Muscle of arm (tissue), 14 donors: ENCODE measurements at places on chromosomes 5 and 9. TPM values are rescaled to one million over a fixed set of nuclear protein-coding genes. Genes with fewer than 3 reads are reported as not detected.

Gene ENTPD2
- polyA plus RNA-seq, result 13.0 TPM

Gene ZBTB34
- 13.0 TPM for polyA plus RNA-seq

Gene TBC1D13
- 36.0 TPM for polyA plus RNA-seq

Gene PCDHA3
- polyA plus RNA-seq, result 0.19 TPM

Gene ANKRD34B
- 0.19 TPM for polyA plus RNA-seq

DNA sequence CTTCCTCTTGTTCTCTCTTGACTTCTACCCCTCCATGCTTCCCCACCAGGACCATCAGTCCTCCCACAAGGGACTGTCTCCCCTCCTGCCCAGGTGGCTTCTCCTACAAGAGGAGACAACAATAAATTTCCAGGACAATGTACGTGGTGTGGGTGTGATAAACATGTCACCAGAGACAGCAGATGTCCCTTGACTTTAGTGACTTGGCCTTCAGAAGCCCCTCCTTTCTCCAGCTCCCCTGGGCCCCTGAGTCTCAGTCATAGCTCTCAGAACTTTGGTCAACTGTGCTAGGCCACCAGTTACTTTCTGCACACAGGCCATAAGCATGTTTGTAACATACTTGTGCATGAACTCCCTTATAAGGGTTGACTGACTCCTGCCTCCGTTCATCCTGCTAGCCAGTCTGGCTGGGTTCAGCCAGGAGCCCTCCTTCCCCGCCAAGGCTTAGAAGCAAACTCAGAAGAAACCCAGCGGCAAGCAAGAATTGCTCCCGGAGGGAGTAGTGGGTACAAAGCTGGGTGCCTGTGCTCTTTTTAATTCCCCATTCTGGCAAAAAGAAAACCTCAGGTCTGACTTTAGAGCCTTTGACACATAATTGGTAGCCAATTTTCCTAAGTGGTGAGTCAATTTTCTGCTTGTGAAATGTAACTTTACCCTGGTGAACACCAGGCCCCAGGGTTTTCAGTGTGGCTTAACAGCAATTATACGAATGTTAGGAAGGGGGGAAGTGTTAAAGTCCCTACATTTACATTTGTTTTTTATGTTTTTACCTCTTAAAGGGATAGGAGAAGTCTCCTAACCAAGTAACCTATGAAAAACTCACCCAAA is 49.2 kb downstream of the EBF1 start:
- DNase-seq, result no peak

DNA sequence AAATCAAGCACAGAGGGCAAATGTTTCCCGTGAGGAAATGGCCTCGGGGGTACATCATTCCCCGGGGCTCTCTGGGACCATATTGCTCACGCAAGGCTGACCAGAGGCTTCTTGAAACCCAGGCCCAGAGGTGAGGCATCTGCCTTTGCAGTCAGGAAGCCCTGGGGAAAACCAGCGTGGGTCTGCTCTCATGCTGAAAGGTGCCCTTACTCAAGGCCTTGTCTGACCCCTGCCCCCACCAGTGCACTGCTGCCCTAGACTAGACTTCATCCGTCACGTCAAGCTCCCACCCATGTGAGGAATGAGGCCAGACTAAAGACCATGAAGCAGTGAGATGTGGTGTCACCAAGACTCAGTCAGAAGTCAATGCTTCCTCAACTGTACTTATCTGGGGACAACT is 66.1 kb downstream of the PAX5 start:
- DNase-seq, result no peak

DNA sequence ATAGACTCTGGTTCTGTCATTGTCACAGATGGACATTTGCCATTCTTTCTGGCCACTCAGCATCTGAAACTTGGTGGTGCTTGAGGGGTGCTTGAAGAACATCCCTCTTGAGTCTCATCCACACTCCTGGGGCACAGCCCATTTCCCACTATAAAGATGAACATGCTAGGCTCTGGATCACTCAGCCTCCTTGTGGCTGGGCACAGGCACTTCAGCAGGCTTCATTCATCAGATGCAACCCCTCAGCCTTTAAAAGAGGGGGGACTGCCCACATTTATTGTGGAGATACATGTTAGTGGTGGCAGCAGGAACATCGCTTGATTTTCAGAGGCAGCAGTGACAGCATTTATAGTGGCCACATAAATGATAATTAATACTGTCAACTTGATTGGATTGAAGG is 124.7 kb upstream of the NIPBL start:
- no peak for DNase-seq

DNA sequence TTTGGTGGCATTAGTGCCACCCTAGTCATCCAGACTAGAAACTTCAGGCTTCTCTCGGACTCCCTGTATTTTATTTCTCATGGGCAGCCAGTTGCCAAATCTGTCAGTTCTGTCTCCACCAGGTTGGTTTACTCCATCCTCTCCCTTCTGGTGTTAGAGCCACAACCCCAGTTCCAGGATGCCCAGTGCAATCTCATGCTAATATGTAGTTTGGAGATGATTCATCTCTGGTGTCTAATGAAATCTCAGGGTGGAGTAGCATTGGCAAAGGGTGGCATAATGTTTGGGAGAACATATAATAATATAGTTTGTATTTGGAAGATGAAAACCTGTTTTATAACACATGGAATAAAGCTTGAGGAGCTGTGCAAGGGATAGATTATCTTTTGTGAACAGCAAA is 30.2 kb downstream of the SLC46A2 start:
- no peak for DNase-seq

DNA sequence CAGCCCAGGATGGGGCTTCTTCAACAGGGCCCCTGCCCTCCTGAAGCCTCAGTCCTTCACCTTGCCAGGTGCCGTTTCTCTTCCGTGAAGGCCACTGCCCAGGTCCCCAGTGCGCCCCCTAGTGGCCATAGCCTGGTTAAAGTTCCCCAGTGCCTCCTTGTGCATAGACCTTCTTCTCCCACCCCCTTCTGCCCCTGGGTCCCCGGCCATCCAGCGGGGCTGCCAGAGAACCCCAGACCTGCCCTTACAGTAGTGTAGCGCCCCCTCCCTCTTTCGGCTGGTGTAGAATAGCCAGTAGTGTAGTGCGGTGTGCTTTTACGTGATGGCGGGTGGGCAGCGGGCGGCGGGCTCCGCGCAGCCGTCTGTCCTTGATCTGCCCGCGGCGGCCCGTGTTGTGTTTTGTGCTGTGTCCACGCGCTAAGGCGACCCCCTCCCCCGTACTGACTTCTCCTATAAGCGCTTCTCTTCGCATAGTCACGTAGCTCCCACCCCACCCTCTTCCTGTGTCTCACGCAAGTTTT is 23.6 kb downstream of the PCDHGC5 start:
- DNase-seq, result peak; percentile 73

DNA sequence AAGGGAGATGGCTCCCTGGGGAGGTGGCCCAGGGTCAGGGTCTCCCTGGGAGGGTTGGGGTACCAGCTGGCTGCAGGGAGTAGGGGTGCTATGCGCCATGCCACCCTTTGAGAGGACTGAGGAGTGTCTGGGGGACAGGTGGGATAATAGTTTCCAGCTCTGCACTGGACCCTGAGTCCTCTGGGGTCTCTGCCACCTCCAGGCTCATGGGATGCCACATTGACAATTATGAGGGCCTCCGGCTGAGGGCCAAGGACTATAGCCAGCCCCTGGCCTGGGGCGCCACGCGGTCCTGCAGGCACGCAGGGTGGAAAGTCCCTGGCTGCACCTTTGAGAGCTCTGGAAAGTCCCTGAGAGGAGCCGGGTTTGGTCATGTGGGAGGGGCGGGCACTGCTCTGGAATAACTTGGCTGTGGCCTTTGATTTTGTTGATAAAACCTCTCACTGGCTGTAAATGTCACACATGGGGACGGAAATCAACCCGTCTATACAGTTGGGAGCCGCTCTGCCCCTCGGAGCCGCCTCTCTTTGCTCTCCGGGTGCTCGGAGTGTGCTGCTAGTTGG is 16.0 kb downstream of the TRAF2 start:
- no peak for DNase-seq

DNA sequence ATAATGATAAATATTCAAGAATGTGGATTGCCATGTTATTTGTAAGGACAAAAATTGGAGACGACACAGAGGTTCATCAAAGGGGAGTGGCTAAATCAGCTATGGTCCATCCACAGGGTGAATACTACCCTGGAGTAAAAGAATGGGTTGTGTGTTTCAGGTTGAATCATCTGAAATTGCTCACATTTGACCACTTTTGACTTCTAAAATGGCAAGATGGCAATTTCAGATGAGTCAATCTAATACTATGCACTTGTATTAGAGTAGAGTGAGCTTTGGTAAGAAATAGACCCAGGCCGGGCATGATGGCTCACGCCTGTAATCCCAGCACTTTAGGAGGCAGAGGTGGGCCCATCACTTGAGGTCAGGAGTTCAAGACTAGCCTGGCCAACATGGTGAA is 131.8 kb downstream of the GAPVD1 start:
- no peak for DNase-seq

DNA sequence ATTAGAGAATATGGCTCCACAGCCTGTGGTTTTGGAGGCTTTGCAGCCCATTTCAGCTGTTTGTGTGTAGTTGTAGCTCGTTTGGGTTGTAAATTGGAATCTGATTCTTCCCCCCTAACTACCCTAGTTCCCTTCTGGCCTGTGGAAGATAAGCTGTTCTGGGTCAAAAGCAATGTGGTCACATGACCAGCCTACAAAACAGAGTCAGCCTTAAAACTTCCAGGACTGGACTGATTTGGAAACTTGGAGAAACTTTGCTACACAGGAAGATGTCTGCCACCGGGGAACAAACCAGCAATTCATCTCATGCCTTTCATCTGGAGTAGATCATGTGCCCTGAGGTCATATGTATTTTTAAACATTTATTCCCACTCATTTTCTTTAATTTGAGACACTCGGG is 83.8 kb downstream of the DAPK1 start:
- DNase-seq, result no peak

DNA sequence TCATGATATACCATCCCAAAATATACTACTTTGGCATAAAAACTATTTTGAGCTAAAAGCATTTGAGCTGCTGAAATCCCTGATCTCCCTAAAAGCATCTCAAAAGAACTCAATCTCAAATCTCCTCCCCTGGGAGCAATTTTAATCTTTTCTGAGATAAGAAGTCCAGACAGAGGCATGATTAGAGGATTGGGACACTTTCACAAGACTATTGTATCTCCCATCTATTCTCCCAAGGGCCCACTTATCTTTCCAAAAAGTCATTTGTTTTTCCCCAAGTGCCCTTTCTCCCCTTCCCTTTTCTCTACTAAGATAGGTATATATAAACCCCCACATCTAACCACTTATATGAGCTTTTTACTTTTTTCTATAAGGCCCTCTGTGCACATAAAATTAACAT is 79.7 kb downstream of the ALDH7A1 start:
- DNase-seq, result no peak

DNA sequence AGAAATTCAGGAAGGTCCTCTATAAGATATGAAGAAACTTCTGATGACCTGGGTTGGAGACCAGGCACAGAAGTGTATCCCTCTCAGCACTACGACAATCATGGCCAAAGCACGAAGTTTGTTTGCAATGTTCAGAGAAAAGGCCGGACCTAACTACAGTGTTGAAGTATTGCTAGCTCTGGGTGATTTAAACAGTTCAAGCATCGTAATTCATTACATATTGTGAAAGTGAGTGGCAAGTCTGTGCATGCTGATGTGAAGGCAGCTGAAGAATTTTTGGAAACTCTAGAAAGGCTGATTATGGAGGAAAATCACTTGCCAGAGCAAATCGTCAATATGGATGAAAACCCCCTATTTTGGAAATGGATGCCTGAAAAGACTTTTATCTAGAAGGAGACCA is 67.2 kb upstream of the PANK3 start:
- DNase-seq, result no peak

- no peak for DNase-seq
Observed at GRCh38 chr5:107698286-107698685, 27.5 kb upstream of the EFNA5 start.

GRCh38 chr9:83444110-83444509 is 94.1 kb downstream of the FRMD3 start:
- no peak for DNase-seq

DNA sequence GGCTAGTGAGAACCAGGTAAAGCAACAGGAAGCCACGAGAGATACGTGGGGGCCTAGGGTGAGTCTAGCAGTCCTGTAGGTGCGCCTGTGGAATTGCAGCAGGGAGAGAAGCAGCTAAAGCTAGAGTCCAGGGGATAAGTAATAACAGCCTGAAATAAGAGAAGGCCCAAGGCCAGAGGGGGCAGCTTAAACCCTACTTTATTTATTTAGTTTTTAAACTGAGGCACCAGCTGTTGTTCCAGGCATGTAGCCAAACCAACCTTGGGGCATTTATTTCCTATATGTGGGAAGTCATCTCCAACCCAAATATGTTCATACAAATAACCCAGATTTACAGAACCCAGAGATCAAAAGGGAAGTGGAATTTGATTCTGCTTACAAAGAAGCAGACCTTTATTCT is 93.5 kb downstream of the GLDC start:
- DNase-seq, result no peak

GRCh38 chr5:95526871-95527270 is 27.9 kb downstream of the SKIC3 start:
- no peak for DNase-seq

DNA sequence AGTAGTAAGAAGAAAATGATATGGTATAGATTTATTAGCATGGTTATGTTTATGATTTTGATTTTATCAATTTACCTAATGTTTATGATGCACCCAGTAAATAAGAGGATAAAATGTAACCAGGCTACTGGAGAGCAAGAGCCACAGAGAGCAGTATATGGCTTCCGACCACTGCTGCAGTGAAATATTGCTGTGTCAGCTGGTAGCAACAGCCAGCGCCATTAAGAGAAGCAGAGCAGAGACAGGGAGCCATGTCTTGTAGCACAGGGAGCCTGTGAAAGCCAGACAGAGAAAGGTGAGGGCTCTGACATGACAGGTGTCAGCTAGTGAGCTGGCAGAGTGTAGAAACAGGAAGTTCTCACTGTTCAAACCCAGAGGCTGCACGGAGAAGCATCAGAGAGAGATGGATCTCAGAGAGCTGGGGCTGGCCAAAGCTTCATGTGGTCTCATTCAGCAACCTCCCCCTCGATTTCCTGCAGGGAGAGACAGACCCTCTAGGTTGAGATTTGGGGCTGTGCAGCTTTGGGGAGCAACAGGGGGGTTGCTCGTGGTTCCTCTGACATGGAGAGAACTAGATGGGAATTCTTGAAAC is 202.1 kb downstream of the MED10 start:
- no peak for DNase-seq

DNA sequence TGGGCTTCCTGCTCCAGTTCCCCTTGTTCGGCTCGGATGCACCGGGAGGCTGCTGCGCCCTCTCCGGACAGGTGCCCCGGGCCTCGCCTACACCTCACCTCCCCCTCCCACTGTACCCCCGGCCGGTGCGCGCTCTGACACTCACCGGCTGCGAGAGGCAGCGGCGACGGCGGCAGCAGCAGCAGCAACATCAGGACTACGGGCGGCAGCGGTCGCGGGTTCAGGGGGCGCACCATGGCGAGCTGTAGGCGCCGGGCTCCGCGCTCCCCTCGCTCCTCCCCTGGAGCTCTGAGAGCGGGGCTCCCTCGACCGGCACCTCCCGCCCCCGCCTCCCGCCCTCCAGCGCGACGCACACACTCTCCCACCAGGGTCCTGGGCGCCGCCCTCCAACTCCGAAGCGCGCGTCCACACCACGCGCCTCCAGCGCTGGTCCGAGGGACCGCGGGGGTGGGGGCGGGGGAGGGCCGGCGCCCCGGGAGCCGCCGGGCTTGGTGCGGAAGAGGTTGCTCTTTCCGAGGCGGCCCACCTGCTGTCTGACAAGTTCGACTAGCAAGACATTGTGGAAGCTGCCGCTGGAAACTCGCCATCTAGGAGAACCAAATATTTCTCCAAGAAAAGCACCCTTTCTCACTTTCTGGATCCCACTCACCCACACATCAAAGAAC is at the start of gene GFRA3:
GFRA3 (minus strand) TSS at position 433 of the 665 bp plus-strand sequence; CDS start at position 236, 197 bp downstream.
- DNase-seq, result peak; percentile 6

- DNase-seq, result no peak
Observed at GRCh38 chr5:37002176-37002751, 125.7 kb downstream of the NIPBL start.

GRCh38 chr5:67037171-67037570 is 159.4 kb downstream of the CD180 start:
- DNase-seq, result no peak
